A549 (cell line): ENCODE measurements at places on chromosomes 2 and 18.

DNA sequence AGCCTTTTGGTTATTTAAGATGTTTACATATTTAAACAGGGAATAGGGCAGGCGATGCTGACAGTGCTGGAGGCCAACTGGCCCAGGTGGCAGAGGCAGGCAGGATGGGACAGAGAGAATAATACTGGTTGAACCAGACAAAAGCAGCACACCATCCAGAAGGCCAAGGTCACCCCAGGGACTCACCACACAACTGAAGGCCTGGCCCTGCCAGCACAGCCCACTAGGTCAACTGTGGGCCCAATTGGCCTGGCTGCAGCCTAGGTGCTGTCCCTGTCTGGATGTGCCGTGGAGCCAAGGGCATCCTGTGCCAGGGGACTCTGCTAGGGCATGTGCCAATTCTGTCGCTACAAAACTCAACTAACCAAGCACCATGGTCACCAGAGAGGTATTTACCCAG is 69.2 kb downstream of the RNF152 start:
- DNase-seq = no peak

GRCh38 chr2:37645836-37646235 is 25.6 kb downstream of the CDC42EP3 start:
- DNase-seq = no peak

- no peak for DNase-seq
Observed at GRCh38 chr2:226791056-226791486, 8.5 kb downstream of the IRS1 start.

DNA sequence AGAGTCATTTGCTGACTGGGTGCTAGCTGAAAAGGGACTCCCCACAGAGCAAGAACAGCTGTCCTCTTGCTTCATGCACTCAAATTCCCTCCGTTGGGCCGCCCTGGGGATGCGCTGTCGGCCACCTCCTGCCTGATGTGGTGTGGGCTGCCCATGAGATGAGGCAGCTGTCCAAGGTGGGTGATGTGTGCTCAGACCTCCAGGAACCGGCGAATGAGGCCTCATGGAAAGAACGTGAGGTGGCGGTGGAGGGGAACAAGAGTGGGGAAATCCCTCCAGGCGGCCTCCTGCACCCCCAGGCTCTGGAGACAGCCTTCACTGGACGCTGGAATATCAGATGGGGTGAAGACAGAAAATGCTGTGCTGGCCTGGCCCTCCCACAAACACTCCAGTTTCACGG is 79.8 kb downstream of the LONRF2 start:
- no peak for DNase-seq

- DNase-seq = no peak
Observed at GRCh38 chr2:161017780-161018470, 142.3 kb upstream of the TANK start.
